Pancreas (tissue), 10 donors: ENCODE measurements at places on chromosomes 1 and 21. TPM values are rescaled to one million over a fixed set of nuclear protein-coding genes. Genes with fewer than 3 reads are reported as not detected.

Gene HES2
- not detected for polyA plus RNA-seq

Gene MRPS6
- 18.5 TPM for polyA plus RNA-seq

Gene PTGFRN
- 9.9 TPM for polyA plus RNA-seq

Gene CCDC181
- 1.9 TPM for polyA plus RNA-seq

Gene SYNC
- polyA plus RNA-seq, result 0.52 TPM

Gene TARS2
- 11.3 TPM for polyA plus RNA-seq

Gene TINAGL1
- 47.3 TPM for polyA plus RNA-seq

Gene ERVH48-1
- polyA plus RNA-seq, result 0.23 TPM

Gene JAM2
- polyA plus RNA-seq, result 8.5 TPM

Gene FAM72D
- not detected for polyA plus RNA-seq

Gene LYPD8
- polyA plus RNA-seq, result not detected

Gene HEYL
- 12.0 TPM for polyA plus RNA-seq

Gene ADPRS
- polyA plus RNA-seq, result 14.9 TPM

Gene EFNA3
- polyA plus RNA-seq, result 0.72 TPM

Gene GNG12
- polyA plus RNA-seq, result 7.3 TPM

Gene CLDN14
- 3.3 TPM for polyA plus RNA-seq
